ENCODE measurements at places on chromosomes 3 and 15.

- DNase-seq: no peak
These were observed 18.2 kb downstream of the SENP8 start for GRCh38 chr15:72136170-72137051.

GRCh38 chr15:89647191-89647851 is 7.9 kb downstream of the KIF7 start:
- peak; percentile 48 for DNase-seq

- DNase-seq: no peak
These were observed 54.5 kb upstream of the LRIG1 start for GRCh38 chr3:66555214-66555844.

- DNase-seq: no peak
These were observed 153.8 kb downstream of the MTHFS start for GRCh38 chr15:79743032-79743431.

DNA sequence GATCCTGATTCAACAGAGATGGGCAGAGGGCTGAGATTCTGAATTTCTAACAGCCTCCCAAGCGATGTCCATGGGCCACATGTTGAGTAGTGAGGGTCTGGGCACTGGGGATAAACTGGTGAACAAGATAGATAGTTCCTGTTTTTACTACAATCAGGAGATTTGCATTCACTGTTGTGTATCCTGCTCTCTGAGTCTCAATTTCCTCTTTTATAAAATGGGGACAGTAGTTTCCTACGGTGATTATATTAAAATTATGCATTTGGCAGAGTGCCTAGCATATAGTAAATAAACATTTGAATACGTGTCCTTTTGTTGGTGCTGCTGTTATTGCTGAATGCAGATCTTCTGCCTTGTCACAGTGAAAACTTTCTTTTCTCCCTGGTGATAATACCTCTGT is 102.5 kb downstream of the MYH15 start:
- DNase-seq: no peak

- no peak for DNase-seq
These were observed 113.0 kb downstream of the TMEM266 start for GRCh38 chr15:76172782-76173181.

DNA sequence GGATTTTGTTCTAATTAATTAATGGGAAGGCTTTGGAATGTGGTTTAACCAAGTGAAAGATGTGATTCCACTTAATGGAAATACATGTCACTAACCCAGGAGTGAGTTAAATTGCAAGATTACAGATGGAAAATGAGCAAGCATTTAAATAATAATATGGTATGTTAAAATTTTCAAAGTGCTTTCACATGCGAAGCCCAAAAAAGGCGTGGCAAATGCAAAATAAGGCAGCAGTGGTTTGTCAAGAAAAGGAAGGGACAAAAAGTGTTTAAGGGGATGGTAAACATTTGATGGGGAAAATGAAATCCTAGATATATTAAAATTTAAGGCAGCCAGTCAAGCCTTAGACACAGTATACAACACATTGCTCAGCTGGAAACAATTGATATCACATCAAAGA is 2.9 kb downstream of the TICRR start:
- DNase-seq: no peak

DNA sequence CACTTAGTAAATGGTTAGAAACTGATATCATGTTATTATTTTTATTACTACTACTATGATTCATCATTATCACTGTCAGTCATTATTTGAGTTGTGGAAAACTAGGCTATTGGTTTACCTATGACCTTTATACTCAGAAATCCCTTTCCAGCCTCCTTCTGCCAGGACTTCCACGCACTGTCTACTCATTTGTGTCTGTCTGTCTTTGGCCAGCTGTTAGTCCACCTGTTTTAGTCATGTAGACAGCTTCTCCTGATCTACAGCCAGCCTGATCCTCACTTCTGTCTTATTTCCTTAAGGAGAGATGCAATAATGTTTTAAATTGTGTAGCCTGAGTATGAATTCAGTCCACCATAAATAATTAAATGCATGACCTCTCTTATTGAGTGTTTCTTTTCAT is 162.8 kb downstream of the EPHA3 start:
- DNase-seq: no peak

DNA sequence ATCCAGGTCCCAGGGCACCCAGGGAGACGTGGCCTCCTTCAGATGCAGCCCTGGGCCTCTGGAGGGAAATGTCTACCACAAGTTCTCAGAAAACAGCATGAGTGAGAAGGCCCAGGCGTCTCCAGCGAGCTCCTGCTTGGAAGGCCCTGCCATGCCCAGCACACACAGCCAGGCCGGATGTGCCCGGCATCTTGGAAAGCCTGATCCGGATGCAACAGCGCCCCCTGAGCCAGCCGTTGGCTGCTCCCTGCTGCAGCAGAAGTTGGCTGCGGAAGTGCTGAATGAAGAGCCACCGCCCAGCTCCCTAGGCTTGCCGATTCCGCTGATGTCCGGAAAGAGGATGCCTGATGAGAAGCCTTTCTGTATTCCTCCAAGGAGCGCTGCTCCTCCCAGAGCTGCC is 856 bp downstream of the NPAP1 start:
- DNase-seq: no peak

DNA sequence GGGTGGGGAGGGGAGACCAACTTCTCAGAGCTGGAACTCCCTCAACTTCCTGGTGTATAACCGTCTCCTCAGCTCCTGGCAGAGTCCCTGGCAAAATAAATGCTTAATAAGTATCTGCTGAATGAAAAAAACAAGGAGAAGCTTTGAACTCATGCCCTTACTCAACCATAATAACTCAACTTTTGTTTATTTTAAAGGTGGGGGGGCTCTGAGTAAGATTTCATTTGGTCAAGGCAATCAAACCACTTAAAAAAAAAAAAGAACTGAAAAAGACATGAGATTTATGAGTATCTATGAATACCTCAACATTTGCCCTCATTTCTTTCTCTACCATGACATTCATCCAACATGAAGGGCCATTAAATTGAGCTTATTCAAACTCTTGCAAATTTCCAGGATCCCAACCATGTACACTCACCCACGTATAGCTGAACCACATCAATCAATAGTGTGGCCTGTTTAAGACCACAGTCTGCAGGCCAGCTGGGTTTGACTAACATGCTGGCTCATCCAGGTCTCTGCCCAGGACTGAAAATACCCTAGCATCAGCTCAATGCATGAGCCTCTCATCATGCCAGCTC is 157.9 kb downstream of the FOXP1 start:
- DNase-seq: no peak

DNA sequence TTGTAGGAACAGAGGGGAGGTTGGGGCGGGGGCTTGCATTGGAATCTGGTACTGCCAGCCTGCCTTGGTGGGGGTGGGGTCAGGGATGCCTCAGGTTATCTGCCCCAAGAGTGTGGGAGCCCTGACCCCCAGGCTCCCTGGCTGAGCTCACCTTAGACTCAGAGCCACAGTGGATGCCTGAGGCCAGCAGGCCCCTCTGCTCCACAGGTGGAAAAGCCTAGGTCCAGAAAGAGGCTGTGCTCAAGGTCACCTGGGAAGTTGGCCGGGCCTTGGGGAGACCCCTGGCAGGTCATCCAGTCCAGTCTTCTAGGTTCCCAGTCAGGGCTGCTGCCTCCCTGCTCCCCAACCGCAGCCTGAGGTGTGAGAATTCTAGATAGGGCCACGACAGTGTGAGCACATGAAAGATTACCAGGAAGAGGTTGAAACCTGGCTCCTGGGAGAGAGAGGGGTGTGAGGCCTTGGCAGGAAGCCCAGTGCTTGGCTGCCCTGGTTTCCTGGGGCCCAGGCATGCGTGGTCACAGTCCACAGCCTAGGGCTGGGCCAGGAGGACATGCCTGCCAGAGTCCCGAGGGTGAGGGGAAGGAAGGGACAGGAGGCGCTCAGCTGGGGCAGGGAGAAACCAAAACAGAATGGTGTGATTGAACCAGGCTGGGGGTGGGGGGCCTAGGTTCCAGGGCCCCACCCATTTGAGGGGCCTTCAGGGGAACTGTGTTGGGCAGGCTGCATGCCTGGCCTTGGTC is 4.9 kb downstream of the HDAC11 start:
- no peak for DNase-seq

GRCh38 chr3:118543832-118544231 is 490.8 kb downstream of the IGSF11 start:
- DNase-seq: no peak

- DNase-seq: no peak
These were observed 63.8 kb downstream of the NPTN start for GRCh38 chr15:73569361-73569760.

All from iPS DF 6.9 (cell line).